ENCODE measurements at places on chromosomes 3 and 15.

DNA sequence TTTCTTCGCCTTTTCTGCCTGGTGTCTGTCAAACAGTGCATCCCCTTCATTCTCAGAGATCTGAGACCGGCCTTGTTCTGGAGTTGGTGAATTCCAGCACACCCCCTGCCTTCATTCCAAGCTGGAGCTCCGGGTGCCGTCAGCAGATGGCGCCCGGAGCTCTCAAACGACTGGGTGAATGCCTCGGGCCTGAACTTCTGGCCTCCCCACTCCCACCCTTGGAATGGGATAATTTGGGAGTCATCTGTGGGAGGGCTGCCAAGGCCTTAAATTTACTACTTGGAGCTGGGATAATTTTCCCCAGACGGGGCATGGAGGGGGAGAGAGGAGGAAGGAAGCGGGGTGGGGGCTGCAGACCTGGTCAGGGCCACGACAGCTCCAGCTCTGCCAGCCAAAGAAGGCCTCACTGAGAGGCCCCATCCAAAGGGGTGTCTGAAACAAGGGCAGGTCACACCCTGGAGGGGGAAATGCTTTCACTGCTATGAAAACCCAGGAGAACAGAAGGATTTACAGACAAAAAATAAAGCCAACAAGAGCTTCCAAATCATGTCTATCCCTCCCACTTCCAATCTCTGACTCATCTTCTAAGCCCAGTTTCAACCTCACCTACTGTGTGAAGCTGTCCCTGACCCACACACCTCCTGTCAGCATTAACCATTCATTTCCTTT, 187.9 kb downstream of the OPA1 start:
- peak; percentile 83 for DNase-seq

DNA sequence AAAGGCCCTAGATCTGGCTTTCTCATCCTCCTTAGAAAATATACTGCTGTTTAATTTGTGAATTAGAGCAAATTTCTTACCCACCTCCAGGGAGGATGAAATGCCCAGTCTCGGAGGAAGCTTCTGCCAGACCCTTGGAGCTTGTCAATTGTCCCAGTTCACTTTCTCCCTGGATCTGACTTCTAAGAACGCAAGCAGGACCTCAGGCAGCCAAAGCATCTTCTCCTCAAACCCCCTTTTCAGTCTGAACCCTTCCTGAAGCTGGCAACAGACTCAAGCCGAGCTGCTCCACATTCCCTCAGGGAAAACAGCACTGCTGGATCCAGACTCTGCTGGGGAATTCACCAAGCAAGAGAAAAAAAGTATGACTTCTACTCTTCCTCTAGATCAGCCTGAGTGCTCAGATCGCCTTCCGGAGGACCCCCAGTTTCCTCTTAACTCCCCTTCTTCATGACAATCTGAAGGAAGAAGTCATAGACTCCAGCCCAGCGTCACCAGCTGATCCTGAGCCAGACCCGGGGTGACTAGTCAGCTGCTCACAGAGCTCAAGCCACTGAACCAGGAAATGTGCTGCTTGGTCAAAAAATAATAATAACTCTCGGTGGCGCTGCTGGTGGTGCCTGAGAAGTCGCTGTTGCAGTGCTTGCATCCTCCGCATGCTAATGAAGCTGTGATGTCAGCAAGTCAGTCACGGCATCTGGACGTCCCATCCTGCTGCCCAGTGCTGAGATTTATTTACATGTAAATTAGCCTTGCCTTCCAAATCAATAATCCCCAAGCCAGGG, at the start of gene PRICKLE2:
Gene PRICKLE2 (minus strand): TSS at position 641 of the 785 bp plus-strand sequence. CDS start 26,539 bp downstream, outside the sequence.
- peak; percentile 77 for DNase-seq

GRCh38 chr15:72737061-72737460, 46.5 kb downstream of the ADPGK start:
- DNase-seq = no peak

DNA sequence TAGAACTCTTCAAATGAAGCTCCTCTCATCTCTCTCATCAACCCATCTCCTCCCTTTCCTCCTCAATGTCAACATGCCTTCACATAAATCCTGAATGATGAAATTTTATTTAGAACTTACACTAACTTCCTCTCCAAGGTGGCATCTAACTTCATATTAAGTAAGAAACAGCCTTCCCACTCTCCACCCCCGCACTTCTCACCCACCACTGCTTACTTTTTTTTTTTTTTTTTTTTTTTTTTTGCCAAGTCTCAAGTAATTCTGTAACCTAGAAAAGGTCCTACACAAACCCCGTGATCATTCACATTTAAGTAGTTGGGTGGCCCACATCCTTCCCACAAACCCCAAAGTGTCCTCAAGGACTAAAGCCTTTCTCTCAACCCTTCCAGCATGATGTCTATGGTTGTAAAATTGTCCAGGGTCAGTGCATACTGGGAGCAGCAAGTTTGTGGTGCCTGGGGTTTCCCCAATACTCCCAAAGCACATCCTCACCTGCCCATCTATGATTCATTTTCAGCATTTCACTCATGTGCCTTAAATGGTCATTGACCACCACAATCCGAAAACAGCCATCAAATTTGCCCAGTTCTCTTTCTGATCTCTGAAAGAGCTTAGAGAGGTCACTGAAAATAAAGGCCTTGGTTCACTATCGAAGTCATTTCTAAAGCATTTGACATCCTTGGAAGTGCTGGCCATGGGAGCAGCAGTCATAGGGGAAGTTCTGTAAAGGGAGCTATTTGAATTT, 47.2 kb downstream of the CD86 start:
- DNase-seq = no peak

DNA sequence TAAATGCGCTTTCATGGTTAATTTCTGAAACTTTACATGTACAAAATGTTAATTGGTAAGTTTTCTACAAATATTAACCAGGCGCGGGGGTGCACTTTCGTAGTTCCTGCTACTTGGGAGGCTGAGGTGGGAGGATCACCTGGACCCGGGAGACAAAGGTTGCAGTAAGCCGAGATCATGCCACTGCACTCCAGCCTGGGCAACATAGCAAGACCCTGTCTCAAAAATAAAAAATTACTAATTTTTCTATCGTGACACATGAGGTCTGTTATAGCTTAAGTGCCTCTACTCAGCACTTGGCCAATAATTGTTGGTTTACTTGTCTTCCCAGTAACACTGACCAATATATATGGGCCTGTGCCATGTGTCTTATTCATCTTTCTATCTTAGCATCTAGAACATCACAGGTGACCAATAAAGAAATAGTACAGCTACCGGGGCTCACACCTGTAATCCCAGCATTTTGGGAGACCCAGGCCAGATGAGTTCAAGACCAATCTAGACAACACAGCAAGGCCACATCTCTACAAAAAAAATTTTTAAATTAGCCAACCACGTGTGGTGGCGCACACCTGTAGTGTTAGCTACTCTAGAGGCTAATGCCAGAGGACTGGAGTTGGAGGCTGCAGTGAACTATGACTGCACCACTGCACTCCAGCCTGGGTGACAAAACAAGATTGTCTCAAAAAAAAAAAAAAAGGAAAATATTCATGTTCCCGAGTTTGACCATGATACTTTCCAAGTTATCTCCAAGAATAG, 6.1 kb downstream of the MSL2 start:
- DNase-seq = no peak

- no peak for DNase-seq
Measured at GRCh38 chr15:66400351-66400774, 13.7 kb downstream of the MAP2K1 start.

All from retinal pigment epithelial cell (primary cell).